Activated T-cell treated with anti-CD3 and anti-CD28 coated beads for 4 hours (primary cell): ENCODE measurements at places on chromosomes 13 and 19.

DNA sequence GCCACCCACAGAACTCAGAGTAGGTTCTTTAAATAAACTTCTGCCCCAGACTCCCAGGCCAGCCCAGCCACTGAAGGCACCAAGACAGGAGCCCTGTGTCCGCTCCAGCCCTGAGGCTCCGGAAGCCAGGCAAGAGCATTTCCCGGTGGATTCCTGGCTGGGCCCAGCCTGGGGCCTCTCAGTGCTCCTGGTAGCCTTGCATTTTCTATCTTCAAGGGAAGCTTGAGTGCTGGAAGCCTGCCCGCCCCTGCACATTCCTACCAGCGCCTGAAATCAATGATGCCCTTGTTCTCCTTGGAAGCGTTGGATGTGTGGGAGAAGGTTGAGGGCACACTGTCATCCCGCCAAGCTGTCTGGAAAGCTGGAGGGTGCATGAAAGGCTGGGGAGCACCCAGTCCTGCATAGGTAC lies 70.3 kb downstream of the ALOX5AP start:
- no peak for DNase-seq

DNA sequence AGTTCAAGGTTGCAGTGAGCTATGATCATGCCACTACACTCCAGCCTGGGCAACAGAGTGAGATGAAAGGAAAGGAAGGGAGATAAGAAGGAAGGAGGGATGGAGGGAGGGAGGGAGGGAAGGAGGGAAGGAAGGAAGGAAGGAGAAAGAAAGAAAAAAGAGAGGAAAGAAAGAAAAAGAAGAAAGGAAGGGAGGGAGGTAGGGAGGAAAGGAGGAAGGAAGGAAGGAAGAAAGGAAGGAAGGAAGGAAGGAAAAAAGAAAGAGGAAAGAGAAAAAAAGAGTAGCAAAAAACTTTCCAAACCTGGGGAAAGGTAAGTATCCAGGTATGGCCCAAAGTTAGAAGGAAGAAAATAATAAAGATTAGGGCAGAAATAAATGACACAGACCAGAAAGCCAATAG lies 7.1 kb downstream of the ZFP14 start:
- DNase-seq: no peak

DNA sequence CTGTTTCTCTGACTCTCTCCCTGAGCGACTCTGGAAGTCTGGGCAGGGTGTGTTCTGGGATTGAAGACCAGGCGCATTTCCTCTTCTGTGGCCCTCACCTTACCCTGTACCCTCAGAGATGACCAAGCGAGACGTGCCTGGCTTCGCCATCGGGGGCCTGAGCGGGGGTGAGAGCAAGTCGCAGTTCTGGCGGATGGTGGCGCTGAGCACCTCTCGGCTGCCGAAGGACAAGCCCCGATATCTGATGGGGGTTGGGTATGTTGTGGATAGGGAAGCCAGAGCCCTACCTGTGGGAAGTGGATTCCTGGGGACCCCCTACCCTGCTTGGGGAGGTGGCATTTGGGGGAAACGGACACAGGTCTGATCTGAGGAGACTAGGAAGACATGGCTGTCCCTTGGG lies 5.8 kb upstream of the DNM2 start:
- DNase-seq: no peak

GRCh38 chr13:43139211-43139610 lies 115.8 kb downstream of the DNAJC15 start:
- no peak for DNase-seq

DNA sequence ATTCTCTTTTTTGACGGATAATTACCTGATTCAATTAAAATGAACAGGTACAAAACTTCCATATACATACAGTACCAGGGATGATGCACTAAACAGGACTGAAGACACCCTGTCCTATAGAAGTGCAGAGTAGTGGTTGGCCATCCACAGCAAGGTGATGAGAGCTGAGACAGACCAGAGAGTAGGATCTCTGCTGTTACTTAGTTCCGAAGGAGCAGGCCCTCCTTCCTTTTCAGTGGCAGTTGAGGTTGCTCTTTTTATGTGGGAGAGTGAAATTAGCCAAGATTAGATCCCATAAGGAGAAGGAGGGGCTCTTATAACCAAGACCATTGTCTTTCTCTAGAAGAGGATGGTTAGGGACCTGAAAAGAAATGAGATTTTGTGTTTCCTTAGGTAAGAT lies 4.0 kb downstream of the PDS5B start:
- no peak for DNase-seq

GRCh38 chr19:47063874-47064273 lies 15.4 kb upstream of the TMEM160 start:
- no peak for DNase-seq

- no peak for DNase-seq
These were observed 19.3 kb upstream of the SGCG start for GRCh38 chr13:23161481-23161825.

DNA sequence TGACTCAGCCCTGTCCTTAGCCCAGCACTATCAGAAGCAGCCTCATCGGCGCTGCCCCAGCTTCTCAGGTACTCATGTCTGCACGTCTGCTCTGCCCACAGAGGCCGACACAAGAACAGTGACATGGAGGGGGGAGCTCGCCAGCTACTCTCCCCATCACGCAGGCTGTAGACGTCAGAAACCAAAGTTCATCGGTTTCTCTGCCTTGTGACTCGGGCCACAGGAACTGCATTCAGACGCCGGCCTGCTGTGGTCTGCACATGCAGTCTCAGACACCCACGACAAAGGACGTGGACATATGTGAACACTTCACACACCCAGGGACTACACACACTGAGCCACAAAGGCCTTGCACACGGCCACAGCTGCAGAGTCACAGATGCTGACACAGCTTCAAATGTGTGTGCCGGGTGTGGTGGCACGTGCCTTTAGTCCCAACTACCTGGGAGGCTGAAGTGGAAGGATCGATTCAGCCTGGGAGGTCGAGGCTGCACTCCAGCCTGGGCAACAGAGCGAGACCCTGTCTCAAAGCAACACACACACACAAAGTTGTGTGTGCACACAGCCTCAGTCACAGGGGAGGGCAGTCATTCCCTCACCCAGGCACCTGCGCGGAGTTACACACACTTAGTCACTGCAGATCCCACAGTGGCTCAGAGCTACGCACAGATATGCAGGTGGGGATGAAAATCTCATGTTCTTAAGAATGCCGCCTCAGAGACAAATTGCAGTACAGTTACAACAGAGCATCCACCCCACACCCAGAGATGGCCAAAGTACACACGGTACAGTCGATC lies 4.9 kb upstream of the ZFP36 start:
- DNase-seq: peak; percentile 56

DNA sequence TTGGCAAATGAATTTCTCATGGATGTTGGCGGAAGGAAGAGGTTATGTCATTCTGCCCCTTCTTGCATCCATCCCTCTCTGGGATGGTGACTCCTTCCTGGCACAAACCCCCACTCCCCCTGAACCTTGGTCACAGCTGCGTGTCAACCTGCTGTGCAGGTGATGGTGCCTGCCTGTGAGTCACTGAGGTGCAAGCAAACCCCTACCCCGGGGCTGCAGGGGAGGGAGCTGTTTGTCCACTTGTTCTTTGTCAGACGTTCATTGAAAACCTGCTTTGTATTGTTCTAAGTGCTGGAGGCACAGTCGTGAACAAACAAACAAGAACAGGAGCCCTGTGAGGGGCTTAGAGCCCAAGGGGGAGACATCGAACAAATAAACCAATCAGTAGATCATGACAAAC lies 2.0 kb upstream of the GAPDHS start:
- DNase-seq: no peak

- DNase-seq: no peak
These were observed 9.4 kb upstream of the ZNF428 start for GRCh38 chr19:43628646-43629326.

GRCh38 chr19:9531933-9532332 lies 6.5 kb downstream of the ZNF426 start:
- no peak for DNase-seq

DNA sequence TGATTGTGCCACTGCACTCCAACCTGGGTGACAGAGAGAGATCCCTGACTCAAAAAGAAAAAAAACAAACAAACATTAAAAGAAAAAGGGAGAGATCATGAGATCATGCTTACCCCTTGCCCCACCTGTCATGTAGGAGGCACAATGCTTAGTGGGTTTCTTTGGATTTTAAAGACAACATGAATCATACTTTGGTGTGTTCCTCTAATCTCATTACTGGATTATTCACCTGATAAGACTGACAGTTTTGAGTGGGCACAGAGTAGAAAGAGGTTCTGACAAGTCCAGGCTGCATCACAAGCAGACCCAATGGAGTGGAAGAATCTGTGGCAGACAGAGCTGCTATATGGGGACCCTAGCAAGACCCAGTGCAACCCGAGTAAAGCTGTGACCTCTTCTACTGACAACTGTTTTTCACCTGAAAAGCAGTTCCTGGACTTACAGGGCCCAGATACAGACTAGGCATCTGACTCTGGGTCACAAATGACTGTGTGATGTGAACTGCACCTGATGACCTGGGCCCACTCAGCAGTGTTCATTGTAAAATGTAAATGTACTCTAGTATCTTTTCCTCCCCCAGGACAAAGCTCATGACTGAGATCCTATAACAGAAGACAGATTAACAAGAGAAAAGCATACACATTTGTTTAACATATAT lies 28.9 kb upstream of the USP12 start:
- DNase-seq: no peak

- DNase-seq: no peak
These were observed 1.4 kb upstream of the SCEL start for GRCh38 chr13:77533875-77534788.

DNA sequence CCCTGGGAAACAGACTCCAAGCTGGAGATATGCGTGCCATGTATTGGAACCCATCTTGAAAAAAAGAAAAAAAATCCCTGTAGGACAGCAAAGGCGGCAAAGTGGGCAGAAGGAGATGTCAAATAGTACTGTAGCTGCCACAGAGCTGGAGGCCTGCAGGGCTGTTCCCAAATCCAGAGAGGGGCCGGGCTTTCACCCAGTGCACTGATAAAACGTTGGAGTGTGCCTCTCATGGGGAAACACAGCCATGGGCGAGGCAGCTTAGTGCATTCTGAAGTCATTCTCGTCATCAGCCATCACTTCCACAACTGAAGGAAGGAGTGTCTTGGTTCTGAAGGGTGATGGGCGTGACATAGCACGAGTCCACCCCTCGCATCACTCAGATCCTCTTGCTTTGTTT lies 4.8 kb downstream of the SGCG start:
- DNase-seq: no peak

DNA sequence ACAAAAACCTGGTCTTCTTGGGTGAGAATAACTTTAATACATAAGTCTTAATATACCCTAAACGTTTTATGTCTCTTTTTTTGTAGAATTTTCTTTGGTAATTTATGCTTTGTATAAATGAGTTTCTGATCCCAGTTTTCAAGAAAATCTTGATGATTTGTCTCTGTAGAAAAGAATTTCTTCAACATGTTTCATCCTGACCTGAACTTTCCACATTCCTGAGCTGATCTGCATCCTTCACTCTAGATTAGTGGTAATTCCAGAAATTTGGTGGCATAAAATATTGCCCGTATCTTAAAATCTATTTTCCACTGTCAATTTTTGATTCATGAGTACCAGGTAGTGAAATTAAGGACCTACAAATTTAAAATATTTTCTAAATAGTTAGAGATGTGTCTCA lies 16.3 kb downstream of the ZNF714 start:
- DNase-seq: no peak

- no peak for DNase-seq
These were observed 45.4 kb upstream of the MYCBP2 start for GRCh38 chr13:77372275-77372674.

DNA sequence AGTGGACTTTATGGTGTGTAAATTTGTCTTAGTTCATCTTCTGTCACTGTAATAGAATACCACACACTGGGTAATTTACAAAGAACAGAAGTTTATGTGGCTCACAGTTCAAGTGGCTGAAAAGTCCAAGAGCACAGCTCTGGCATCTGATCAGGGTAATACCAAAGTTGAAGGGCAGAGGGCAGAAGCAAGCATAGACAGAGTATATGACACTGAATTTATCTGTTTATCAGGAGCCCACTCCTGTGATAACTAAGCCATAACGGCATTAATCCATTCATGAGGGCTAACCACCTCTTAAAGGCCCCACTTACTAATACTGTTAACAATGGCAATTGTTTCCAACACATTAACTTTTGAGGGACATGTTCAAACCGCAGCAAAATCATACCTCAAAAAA lies 4.0 kb upstream of the RFXAP start:
- DNase-seq: no peak

- DNase-seq: no peak
These were observed 340.4 kb upstream of the PCDH20 start for GRCh38 chr13:61756031-61756430.

GRCh38 chr13:101230271-101230890 lies 185.9 kb downstream of the NALCN start:
- DNase-seq: no peak

GRCh38 chr13:97429681-97430081 lies 4.3 kb upstream of the RAP2A start:
- DNase-seq: no peak

- DNase-seq: no peak
These were observed 997 bp upstream of the GPC6 start for GRCh38 chr13:93225610-93226009.

DNA sequence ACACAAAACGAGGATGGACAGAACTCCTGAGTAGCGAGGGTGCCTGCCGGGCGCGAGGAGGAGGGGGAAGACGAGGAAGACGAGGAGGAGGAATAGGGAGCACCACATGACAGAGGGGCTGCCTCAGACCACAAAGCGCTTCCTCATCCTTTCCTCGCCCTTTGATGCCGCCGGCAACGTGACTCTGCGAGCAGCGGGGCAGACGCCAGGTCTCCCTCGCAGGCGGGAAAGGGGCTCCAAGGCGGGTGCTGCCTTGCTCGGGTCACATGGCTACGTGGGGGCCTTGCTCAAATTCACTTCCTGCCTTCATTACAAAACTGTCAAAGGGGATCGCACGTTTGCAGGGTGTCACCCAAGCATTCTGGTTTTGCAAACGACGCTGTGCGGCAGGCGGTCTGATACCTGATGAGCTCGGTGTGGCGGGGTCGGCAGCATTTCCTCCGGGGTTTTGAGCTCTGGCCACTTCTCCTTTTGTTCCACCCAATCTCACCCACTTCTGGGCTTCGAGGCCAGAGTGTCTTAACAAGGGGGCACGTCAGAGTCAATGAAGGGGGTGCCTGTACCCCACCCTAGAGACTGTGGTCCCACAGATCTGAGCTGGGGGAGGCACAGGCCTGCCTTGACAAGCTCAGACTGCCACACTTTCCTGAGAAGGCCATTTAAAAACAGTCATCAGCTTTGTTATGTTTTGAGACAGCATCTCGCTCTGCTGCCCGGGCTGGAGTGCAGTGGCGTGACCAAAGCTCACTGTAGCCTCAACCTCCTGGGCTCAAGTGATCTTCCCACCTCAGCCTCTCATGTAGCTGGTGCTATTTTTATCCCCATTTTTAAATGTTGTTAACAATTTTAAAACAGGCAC lies 14.9 kb downstream of the MAP2K2 start:
- peak; percentile 42 for DNase-seq

DNA sequence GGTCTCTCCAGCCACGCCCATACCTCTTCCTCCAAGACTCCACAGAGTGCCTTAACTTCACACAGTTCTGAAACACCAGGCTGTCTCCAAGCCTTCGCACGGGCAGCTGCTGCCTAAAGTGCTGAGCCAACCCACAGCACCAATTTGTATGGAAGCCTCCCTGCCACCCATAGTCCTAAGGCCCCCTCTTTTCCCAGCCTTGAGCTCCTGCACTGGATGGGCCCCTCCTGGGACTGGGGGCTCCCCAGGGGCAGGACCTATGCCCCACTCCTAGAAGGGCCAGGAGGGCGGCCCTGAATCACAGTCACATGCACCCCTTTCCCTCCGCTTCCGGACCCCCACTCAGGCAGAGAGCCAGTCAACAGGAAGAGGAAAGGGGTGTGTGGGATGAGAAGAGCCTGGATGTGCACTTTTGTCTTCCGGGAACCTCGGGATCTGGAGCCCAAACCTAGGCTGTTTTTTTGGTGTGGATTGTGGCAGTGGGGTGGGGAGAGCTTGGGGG lies 5.1 kb upstream of the FCER2 start:
- no peak for DNase-seq
